ENCODE measurements at places on chromosomes 1 and 21.

- DNase-seq, result no peak
Observed at GRCh38 chr1:83676106-83676505, 322.8 kb downstream of the TTLL7 start.

DNA sequence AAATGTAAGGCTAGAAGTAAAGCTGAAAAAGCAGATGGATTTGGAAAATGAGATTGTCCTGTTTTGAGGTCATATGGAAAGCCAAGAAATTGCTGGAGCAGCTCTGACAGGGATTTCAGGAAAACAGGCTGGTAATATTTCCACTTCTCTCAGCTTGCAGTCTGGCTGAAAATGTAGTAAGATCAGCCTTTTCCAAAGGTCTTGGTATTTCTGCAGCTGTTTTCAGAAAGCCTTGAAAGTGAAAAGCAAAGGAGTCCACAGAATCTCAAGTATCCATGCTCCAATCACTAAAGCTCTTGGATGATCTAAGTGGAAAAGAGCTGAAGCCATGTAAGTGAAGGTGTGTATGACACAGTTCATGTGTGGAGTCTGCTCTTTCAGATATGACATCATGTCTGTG is 41.6 kb upstream of the APOBEC4 start:
- DNase-seq, result no peak

DNA sequence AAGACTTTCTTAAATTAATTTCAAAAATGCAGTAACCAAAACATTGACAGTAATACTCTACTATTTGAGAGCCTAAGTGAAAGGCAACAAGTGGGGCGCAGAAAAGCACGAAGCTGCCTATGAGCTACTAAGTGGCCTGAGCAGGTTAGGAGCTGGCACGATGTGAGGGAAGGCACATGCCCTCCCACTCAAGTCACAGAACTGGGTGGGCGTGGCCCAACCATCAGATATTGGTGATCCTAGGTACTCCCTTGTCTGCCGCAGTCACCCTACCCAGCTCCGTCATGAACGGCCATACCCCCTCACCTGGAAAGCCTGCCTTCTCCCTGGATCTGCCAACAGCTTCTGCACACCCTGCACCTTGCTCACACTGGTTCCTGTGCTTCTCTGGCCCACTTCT is 40.8 kb downstream of the SSBP3 start:
- DNase-seq, result no peak

GRCh38 chr1:19038096-19038495 is 81.6 kb upstream of the IFFO2 start:
- peak; percentile 25 for DNase-seq

DNA sequence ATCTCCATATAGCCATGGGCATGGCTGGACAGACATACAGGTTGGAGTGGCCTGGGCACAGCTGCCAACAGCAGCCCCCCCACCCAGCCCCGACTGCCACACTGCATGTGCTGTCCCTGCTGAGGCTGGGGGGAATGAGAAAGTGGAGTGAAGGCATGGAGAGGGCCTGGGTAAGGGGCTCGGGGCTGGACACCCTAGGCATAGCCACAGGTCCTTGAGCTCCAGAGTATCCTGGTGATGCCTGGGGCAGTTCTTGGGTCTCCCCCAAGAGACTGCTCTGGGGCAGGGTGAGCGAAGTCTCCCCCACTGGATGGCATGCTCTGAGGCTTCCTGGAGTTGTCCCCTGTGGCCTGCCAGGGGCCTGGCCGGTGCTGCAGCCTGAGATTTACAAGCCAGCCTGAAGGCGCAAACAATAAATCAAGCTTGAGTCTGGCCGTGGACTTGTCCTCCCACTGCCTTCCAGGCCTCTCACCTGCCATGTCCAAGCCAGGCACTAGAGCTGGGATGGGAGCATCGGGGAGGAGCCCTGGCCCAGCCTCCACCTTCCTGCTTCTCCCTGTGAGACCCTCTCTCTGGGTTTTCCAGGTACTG is 53.6 kb downstream of the FOXO6 start:
- no peak for DNase-seq

GRCh38 chr1:95382000-95382786 is 148.2 kb downstream of the RWDD3 start:
- DNase-seq, result no peak

DNA sequence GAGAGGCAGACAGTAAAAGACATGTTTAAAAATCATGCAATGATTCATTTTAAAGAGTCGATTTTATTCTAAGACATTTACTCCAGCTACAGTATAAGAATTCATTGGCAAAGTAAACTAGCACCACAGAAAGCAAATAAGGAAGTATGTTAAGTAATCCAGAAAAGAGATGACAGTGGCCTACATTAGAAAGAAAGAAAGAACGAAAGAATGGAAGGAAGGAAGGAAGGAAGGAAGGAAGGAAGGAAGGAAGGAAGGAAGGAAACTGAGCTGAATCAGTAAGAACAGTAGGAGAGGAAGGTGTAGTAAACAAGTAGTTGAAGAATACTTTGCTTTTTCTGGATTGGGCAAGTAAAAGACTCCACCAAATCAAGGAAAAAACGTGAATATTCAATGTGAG is 62.2 kb downstream of the ZZZ3 start:
- DNase-seq, result no peak

DNA sequence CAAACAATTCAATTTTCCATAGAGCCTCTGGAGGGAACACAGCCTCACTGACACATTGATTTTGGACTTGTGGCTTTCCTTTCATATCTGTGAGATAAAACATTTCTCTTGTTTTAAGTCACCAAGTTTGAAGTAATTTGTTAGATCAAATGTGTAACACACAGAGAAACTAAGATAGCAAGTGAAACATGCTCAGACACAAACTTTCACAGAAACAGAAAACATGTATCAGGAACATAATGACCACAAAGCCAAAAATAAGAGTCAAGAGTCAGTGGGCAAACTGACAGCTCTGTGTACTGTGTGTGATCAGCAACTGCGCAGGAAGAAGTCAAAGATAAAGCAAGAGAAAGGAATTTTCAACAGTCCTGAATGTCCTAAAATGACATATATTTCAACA is 1237.5 kb downstream of the AMY1C start:
- DNase-seq, result no peak

GRCh38 chr1:151819227-151819835 is 12.3 kb downstream of the RORC start:
- no peak for DNase-seq

DNA sequence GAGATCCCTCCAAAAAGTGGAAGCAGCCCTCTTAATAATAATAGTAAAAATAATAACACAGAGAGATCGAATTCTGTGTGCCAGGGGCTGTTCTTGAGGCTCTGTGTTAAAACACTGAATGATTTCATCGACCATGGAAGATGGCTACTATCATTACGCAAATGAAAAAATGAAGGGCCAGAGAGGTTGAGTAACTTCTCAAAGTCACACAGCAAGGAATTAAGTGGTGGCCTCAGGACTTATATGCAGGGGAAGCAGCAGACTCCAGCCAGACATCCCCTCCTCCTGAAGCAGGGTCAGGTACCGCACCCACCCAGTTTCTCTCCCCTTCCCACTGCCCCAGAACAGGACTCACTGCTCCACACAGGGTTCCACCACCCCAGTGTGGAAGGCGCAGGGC is 40.1 kb downstream of the SYF2 start:
- DNase-seq, result no peak

GRCh38 chr1:36824390-36824861 is 209.9 kb downstream of the GRIK3 start:
- DNase-seq, result no peak

- no peak for DNase-seq
Observed at GRCh38 chr1:10459184-10459583, 9.4 kb downstream of the CORT start.

- peak; percentile 88 for DNase-seq
Observed at GRCh38 chr1:6127587-6128163, 52.4 kb downstream of the CHD5 start.

DNA sequence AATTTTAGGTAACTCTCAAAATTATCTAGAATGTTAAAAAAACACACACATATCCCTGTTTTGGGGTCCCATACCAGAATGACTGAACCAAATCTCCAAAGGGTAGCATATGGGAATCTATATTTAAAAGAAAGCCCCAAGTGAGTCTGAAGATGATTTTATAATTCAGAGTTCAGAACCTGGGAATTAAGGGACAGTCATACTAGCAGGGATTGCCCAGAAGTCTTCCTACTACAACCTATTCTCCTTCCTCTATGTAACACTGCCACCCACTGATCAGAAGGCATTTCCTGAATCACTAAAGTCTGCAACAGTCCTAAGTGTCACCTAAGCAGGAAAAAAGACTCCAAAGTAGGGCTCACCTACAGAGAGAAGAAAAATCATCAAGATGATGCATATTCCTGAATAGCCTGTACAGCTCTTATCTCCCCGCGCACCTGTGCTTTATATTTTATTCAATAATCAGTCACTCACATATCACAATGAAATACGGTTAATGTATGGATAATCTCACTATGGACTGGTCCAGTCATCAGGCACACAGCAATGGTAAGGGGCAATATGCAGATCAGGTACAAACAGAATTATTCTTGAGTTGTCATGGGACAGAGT is 4.9 kb downstream of the RGS1 start:
- DNase-seq, result no peak

- no peak for DNase-seq
Observed at GRCh38 chr1:226397011-226397926, 10.6 kb downstream of the PARP1 start.

DNA sequence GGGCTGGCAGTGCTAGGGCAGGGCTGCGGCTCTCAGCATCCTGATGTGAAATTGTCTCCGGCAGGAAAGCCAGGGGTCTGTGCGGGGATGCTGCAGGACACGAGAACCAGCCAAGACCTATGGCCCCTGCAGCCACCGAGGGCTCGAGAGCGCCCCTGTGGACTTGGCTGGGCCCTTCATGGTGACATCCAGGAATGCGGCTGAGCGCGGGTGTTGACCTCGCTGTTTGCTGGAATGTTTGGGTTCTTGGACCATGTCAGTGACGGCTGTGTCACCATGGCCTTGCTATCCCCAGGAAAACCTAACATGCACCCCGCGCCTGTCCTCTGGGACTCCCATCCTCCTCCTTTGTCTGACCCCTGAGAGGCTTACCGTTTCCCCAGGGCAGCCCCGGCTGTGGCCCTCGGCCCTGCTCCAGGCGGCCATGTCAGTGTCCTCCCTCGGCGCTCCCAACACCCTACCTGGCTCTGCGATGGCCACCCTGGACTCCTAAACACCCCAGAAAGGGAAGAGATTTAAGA is 14.3 kb upstream of the C1orf174 start:
- no peak for DNase-seq

GRCh38 chr1:3038571-3039181 is 17.4 kb downstream of the ACTRT2 start:
- peak; percentile 44 for DNase-seq

GRCh38 chr1:203992440-203992839 is 80.5 kb upstream of the SOX13 start:
- DNase-seq, result no peak

GRCh38 chr21:45378258-45378966 is 26.6 kb upstream of the COL18A1 start:
- peak; percentile 20 for DNase-seq

- DNase-seq, result peak; percentile 60
Observed at GRCh38 chr1:61641578-61642336, 83.2 kb downstream of the TM2D1 start.

DNA sequence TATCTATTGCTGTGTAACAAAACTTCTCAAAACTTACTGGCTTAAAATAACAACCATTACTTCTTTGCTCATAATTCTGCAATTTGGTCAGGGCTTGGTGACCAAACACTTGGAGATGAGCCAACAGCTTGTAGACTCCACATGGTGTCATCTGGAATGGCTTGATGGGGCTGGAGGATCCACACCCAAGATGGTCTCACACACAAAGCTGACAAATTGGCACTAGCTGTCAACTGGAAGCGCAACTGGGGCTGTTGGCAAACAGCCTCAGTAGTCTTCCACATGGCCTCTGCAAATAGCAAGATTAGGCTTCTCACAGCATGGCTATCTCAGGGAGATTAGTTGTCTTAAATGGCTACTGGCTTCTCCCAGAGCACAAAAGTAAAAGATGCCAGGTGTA is 27.1 kb upstream of the MTF2 start:
- no peak for DNase-seq

- no peak for DNase-seq
Observed at GRCh38 chr1:181583598-181583997, 100.3 kb downstream of the CACNA1E start.

GRCh38 chr1:43453442-43454269 is at the start of gene HYI:
TSS of gene HYI (minus strand) at chr1:43453931. CDS start at chr1:43453793, 138 bp downstream.
- peak; percentile 94 for DNase-seq

All from Peyer's patch (tissue), 4 donors.